ENCODE measurements at places on chromosomes 3 and 15.

DNA sequence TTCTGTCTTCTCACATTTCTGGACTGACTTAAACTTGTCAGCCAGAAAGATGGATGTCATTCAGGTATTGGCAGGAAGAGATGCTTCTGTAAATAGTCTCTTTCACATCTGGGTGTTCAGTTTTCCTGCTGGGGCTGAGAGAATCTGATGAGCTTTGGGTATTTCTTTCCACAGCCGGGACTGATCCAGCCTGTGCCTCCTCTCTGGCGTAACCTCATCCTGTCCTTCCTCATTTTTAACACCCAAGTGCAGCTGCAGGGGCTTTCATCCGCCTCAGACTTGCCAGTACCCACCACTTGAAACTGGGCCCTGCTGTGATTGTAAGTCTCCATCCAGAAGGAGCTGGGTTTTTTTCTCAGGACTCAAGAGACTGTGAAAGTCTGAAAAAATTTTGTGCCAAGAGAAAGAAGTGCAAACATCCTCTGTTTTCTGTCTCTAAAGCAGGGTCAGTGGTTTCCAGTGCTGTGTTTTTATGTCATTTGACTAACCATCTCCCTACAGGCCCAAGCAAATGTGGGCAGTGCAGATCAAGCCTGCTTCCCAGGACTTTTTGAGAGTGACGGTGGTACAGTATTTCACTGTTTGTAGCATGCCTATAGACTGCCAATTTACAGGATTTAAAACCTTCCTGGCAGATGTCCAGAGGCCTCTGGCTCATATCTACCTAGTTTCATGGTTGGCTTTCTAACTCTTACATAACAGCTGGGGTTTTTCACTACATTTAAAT lies 342.7 kb downstream of the PTPRG start:
- DNase-seq = no peak

DNA sequence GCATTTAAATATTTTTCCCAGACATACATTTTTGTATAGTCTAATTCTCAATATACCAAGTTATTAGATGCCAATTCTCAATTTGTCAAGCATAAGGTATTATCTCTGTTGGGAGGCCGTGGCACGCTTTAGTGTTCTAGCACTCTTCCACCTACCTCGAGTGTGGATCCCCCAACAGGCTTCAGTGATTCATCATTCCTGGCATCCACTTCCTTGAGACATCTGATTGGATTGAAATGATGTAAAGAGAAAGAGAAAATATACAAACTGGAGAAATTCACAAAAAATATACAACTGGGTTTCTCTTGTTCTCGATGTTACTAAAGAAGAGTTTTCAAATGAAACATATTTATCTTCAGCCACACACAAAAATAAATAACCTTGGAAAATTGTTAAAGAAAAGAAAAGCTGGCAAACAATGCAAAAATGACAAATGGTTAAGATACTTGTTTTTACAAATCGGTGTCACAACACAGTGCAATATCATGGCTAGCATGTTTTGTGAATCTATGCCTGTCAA lies 218.0 kb upstream of the CDIN1 start:
- no peak for DNase-seq

- no peak for DNase-seq
These were observed 16.3 kb upstream of the OR5H1 start for GRCh38 chr3:98114264-98114663.

- DNase-seq = no peak
These were observed 165.8 kb downstream of the NUP210 start for GRCh38 chr3:13254028-13254951.

DNA sequence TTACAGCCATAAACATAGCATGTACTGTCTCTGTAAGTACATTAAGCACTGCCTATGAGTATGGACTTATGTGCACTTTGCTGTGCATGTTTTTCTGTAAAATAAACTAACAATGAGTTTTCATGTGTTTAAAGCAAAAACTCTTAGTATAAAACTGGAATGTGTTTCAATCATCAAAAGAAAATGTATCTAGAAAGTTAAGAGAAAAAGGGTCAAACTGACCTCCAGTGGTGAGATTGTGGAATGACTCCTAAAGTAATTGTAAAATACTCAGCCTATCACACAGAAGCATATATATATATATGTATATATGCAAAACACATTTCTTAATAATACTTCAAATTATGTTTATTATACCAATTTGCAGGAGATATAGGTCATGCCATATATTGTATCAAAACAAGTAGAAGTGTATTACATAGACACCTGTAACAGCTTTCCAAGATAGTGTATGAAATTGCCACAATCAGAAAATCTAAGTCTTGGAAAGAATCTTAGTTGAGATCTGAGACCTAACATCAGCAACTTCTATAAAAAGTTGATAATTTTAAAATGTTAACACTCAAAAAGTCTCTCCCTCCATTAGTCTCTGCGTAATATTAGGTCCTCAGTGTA lies 199.6 kb downstream of the FMN1 start:
- DNase-seq = no peak

DNA sequence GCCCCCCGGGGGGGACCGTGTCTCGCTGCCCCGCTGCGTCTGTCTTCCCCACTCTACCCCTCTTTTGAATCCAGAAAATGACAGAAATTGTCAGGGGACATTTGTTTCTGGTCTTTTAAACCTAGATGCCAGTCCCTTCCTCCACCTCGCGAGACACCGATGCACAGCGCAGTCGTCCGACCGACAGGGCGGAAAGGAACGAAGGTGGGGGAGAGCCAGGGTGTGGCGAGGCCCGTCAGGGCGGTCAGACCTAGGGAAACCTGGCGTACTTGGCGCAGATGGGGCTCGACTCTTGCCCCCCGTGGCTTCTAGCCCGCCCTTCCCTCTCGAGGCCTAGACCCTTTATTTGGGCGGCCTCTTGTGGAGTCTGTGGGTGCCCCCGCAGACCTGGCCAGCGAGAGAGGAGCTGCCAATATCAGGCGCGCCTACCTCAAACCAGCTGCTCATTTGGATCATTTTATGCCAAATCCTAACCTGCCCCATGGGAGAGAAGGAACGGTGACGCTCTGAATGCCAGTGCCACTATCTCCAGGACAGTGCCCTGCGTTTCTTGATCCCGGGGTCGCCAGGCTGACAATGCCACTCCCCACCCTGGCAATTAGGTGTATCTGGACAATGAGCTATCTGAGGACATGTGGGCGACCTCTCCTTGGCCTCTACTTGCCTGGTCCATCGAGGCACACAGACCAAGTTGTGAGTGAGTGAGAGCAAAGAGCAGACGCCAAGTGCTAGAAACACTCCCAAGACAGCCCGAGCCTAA lies 500 bp upstream of the RAB6B start:
- DNase-seq = no peak

GRCh38 chr15:100328796-100329195 lies 13.0 kb downstream of the ADAMTS17 start:
- no peak for DNase-seq

- DNase-seq = no peak
These were observed 60.1 kb upstream of the AP4E1 start for GRCh38 chr15:50848349-50848748.

DNA sequence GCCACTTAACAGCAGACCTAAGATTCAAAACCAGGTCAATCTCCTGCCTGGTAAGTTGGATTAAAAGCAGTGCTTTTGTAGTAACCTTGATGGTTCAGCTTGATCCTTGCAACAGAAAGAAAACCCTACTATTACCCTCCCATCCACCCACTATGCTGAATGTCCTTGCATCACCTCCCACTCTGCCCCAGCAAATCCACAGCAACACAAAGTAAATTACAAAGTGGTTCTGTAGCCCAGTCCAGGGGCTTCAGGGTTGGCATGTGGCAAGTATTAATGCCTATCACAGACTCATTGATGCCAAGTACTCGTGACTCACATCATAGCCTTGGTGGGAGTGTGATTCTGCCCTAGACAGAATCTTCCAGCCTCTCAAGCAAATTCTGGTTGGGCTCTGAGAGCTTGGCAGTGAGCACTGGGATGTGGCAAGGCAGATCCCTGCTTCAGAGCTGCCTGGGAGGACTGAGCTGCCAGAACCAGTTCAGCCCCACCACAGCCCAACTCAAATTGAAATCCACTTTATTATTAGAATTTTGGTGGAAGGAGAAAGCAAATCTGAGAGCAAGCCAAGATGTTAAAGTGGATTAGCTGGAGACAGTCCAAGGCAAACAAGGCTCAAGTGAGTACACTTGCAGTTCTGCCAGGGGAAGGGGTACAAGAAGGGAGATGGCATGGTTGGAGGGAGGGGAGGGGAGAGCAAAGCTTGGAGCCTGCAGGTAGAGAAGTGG lies 225.8 kb upstream of the UMPS start:
- DNase-seq = no peak

DNA sequence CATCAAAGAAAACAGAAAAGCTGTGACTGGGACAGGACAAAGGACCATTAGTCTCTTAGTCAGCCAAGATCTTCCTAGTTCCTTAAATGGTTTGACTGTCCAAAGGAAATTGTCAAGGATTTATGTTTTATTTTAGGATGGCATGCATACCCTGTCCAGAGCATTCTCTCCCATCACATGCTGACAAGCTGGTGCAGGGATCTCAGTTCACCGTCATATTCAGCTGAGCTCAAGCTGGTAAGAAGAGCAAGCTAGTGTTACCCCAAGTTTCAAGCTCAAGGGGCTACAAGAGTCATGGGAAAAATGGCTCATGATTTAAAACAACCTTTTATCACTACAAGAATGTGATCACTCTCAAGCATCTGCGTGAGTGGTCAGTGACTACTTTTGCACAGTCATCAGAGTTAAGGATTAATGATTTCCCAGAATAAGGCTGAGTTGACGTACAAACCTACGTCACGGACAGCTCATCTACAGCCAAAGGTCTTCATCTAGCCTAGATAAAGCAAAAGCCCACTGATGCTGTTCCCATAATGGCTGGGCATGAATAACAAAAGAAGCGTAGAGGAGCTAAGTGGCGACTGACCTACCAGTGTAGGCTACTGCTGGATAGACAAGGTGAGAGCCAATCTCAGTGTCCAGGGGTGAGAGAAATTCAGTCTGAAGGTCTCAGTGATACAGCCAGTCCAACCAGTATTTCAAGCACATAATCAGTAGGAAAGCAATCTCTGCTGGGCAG lies 157.5 kb downstream of the GABRB3 start:
- DNase-seq = no peak

- no peak for DNase-seq
These were observed 28.3 kb downstream of the SPESP1 start for GRCh38 chr15:68958597-68958996.

- no peak for DNase-seq
These were observed 194.1 kb upstream of the ARHGEF26 start for GRCh38 chr3:153927107-153927506.

- no peak for DNase-seq
These were observed 12.1 kb downstream of the ZDHHC19 start for GRCh38 chr3:196198771-196199753.

- DNase-seq = no peak
These were observed 413.0 kb downstream of the SOX2 start for GRCh38 chr3:182124716-182125115.

GRCh38 chr3:186361762-186362536 lies at the start of gene DGKG:
Gene DGKG, minus strand, starts transcription at chr3:186362234. Its CDS starts 41,775 bp downstream, at chr3:186320459.
- no peak for DNase-seq

GRCh38 chr15:80081390-80081789 lies 21.9 kb downstream of the ZFAND6 start:
- DNase-seq = no peak

DNA sequence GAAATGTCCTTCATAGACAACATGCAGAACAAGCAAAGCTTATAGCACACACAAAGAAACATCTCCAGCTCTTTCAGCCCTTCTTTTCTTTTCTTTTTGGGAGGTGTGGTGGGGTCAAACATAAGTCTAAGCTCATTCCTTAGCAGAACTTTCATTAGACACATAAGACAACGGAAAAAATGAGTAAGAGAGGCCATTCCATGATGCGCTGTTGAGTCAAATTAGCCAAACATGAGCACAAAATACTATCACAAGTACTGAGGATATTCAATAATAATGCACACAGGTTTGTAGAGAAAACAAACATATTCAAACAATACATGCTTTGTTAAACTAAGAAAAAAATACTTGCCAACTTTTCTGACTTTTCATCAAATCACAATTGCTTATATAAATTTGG lies 83.0 kb downstream of the PLOD2 start:
- DNase-seq = no peak

DNA sequence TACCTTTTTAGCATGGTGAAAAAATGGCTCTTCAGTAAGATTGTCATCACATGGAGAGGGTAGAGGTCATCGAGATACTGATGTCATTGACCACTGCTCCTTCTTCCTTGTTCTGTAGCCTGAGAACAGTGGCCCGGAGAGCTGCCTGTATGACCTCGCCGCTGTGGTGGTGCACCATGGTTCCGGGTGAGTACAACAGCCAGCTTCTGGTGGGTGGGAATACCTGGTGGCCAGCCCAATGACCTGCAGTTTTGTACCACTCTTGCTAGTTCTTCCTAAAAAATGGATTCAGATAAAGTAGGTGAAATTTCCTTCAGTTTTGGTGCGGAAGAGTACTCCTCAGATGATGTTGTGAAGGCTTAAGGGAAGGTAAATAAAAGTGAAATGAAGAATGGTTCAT lies 8.4 kb upstream of the FBXL22 start:
- DNase-seq = no peak
